ENCODE measurements at places on chromosomes 5 and 9.

GRCh38 chr5:89349246-89349980 is 466.4 kb upstream of the MEF2C start:
- no peak for DNase-seq

DNA sequence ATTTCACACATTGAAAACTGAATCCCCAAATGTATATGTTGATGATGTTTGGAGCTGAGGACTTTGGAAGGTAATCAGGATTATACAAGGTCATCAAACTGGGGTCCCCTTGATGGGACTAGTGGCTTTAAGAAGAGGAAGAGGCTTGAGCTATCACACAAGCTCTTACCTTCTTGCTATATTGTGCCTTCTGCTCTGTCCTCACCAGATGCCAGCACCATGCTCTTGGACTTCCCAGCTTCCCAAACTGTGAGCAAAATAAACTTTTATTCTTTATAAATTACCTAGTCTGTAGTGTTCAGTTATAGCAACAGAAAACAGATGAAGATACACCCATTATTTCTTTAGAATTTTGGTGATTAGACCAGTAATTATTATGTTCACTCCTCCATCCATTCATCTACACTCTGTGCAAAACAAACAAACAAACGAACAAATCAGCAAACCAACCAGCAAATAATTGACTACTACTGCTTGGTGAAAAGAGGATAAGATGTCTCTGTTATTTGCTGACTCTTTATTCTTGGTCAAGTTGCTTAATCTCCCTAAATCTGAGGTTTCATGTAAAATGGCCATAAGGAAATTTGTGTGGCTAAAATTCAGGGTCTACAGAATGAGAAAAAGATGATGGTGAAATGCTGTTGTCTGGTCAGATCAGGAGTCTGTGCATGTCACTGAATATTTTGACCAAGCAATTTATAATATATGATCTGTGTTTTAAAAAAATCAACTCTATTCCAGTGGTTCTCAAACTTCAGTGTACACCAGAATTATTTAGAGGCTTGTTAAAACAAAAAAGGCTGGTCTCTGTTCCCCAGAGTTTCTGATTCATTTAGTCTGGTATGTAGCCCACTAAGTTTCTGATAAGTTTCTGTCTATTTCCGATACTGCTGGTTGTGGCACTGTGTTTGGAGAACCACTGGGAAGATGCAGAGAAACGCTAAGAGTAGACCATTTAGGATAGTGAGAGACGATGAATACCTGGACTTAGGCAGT is 854.1 kb downstream of the MAT2B start:
- DNase-seq = no peak

- DNase-seq = no peak
Observed at GRCh38 chr9:36193023-36193422, 2.3 kb downstream of the CLTA start.

- no peak for DNase-seq
Observed at GRCh38 chr5:62794456-62794855, 215.8 kb downstream of the LRRC70 start.

GRCh38 chr9:90665072-90665471 is 22.4 kb upstream of the DIRAS2 start:
- DNase-seq = no peak

- DNase-seq = no peak
Observed at GRCh38 chr5:2134543-2135292, 252.0 kb upstream of the IRX4 start.

- no peak for DNase-seq
Observed at GRCh38 chr5:160743027-160743426, 109.0 kb downstream of the ATP10B start.

GRCh38 chr5:1421521-1422341 is 23.5 kb downstream of the SLC6A3 start:
- no peak for DNase-seq

- DNase-seq = no peak
Observed at GRCh38 chr5:31847354-31847753, 208.4 kb downstream of the PDZD2 start.

- DNase-seq = no peak
Observed at GRCh38 chr9:86405926-86406325, 51.7 kb upstream of the TUT7 start.

- no peak for DNase-seq
Observed at GRCh38 chr9:82581516-82581915, 481.4 kb downstream of the RASEF start.

GRCh38 chr5:178542455-178542854 is 47.7 kb downstream of the COL23A1 start:
- DNase-seq = no peak

DNA sequence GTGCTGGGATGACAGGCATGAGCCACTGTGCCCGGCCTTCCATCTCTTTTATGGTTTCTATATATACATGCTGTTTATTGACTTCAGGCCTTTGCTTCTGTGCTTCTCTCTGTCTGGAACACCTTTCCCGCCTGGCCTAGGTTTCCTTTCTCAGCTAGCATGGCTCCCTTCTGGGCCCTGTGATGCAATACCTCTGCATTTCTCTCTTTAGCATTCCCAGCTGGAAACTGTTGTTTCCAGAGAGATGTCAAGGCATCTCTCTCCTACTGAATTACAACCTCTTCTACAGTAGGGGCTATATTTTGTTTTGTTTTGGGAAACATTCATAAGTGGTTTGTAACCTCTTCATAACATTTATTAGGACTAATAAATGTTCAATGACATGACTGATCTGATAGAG is 57.1 kb downstream of the RPS23 start:
- DNase-seq = no peak

DNA sequence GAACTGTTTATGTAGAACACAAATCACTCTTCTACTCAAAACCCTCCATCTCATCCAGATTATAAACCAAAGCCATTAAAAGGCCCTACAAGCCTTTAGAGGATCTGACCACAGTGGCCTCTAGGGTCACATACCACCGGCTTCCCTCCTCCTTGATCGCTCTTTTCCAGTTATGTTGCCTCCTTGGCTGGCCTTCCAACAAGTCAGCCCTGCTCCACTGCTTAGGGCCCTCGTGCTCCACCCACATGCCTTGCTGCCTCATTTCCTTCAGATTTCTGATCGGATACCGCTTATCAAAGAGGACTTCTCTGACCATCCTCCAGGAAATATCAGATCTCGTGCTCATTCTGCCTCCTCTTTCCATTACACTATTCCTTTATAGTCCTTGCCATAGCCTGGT is 139.4 kb upstream of the RAI14 start:
- DNase-seq = no peak

GRCh38 chr5:54909911-54910870 is 75.2 kb downstream of the ESM1 start:
- DNase-seq = no peak

- no peak for DNase-seq
Observed at GRCh38 chr5:121053055-121053985, 589.2 kb downstream of the PRR16 start.
